Thyroid gland (tissue), 4 donors: ENCODE measurements at places on chromosomes 1 and 21. TPM values are rescaled to one million over a fixed set of nuclear protein-coding genes. Genes with fewer than 3 reads are reported as not detected.

- no peak overlapping the region for H3K4me3 ChIP-seq
- no peak for DNase-seq
- no peak overlapping the region for H3K27ac ChIP-seq
- H3K4me1 ChIP-seq, result peaks cover 13% of the 10 kb centered on the region
- no peaks in the 10 kb centered on the region for H3K27me3 ChIP-seq
Measured at GRCh38 chr1:40780678-40781607, 2.6 kb upstream of the KCNQ4 start.

DNA sequence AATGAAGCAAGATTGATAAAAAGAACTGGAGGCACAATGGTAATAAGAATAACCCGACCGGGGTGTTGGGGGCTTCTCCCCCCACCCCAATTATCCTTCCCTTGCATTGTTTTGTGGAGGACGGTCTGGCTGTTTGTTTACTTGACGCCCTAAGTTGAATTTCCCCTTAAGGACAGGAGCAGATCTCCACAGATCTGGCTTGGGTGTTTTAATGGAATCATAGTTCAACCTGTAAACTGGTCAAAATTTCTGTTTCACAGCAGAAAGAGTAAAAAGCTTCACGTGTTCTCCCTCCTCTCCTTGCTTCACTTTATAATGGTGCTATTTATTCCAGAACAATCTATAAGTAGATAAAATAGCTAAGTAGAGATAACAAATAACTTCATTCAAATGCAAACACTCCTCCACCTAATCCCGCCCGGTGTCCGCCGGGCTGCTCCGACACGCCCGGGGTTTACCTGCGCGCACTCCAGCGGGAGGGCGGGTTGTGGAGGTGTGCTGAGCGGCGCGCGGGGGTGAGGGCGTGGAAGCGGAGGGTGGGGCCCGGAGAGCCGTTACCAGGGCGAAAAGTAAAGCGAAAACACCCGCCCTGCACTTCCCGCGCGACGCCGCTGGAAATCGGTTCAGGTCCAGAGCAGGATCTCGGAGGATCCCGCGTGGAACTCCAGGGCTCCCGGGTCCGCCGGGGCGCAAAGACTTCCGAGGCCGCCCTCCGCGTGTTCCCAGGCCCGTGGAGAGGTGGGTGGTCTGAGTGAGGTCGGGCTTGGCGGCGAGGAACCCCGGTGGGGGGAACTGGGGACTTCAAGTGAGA lies 2.0 kb upstream of the ATF3 start:
- peak; percentile 81 for DNase-seq
- H3K27ac ChIP-seq, result no peak overlapping the region
- H3K4me1 ChIP-seq, result peaks cover 37% of the 10 kb centered on the region
- H3K4me3 ChIP-seq, result peak overlapping the region; percentile 61

The HES2 gene
- not detected for total RNA-seq

DNA sequence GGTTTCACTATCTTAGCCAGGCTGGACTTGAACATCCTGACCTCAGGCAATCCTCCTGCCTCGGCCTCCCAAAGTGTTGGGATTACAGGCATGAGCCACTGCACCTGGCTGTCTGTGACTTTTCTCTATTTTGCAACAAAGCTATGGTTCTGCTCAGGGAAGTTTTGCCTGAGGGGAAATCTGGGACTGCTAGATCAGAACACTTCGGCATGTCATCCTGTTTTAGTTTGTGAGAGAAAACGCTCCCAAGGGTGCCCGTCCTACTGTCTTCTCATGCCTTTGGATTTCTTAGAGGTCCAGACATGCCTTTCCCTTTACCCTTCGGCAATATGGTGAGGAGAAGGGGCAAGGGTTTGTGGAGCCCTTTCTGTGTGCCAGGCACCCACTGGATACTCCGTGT lies 5.6 kb upstream of the CORT start:
- H3K27me3 ChIP-seq, result no peaks in the 10 kb centered on the region
- no peak overlapping the region for H3K4me3 ChIP-seq
- no peaks in the 10 kb centered on the region for H3K4me1 ChIP-seq
- H3K27ac ChIP-seq, result no peak overlapping the region

- no peak overlapping the region for H3K27ac ChIP-seq
- DNase-seq, result no peak
- H3K4me1 ChIP-seq, result no peaks in the 10 kb centered on the region
- no peak overlapping the region for H3K4me3 ChIP-seq
Measured at GRCh38 chr1:99218999-99219398, 45.3 kb upstream of the PLPPR4 start.

The ALPL gene
- 4.3 TPM for total RNA-seq

The TBX19 gene
- total RNA-seq, result 2.4 TPM

The OR2T11 gene
- total RNA-seq, result not detected

DNA sequence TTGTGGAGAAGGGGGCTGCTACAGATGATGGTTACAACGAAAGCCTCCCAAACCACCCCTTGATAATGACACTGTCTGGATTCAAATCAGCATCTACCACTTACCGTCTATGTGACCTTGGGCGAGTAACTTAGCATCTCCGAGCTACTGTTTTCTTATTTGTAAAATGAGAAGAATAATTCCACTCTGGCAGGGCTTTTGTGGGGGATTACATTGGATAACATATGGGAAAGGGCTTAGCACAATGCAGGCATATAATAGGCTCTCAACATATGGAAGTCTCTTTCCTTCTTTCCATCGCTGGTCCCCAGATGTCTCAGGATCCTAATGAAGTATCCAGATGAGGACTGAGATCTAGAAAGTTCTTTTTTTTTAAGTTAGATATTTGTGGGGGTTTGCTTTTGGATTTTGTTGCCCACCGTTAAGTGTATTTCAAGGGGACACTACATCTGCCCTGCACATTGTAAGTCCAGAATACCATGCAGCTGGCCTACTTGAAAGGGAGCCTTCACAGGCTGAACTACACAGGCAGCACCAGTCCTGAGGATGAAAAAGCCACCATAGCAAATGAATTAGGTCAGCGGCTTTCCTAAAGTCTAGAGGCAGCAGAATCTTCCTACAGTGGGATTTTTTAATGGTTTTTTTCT lies 172.2 kb upstream of the IRF2BP2 start:
- DNase-seq, result no peak
- H3K27me3 ChIP-seq, result no peaks in the 10 kb centered on the region
- no peak overlapping the region for H3K4me3 ChIP-seq
- no peak overlapping the region for H3K27ac ChIP-seq
- no peaks in the 10 kb centered on the region for H3K4me1 ChIP-seq

DNA sequence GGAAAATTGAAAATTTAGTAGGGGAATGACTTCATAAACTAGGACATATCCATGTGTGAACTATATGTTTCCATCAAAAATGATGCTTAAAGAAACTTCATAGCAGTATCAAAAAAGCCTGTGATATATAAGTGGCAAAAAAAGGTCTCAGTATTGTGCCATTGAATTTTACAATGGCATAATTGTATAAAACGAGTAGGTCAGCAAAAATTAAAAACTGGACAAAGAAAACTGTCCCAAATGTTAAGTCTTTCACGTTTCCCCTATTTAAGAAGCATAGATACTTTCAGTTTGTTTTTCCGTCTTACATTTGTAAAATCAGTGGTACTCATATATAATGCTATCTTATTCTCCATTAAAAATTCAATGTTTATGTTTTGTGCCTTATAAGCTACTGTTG lies 43.2 kb downstream of the LRRC8B start:
- H3K36me3 ChIP-seq, result no peaks in the 10 kb centered on the region
- no peak for DNase-seq
- H3K27ac ChIP-seq, result no peak overlapping the region
- no peak overlapping the region for H3K4me3 ChIP-seq

DNA sequence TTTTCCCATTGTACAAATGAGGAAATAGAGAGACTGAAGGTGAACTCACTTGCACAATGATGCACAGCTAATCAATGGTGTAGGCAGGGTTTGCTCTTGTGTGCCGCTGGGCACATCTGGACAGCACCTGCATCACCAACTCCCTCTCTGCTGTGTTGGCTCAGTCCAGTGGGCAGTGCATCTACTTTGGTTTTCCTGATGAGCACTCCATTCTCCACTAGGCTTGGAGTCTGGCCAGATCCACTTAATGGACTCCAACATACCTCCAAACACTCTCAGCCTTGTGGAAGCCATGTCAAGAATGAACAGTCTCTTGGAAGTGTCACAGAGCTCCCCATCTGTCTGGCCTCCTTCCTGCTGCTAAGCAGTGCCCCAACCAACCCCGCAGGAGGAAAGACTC lies 152.2 kb downstream of the HIVEP3 start:
- no peak overlapping the region for H3K4me3 ChIP-seq
- H3K27ac ChIP-seq, result no peak overlapping the region
- no peaks in the 10 kb centered on the region for H3K36me3 ChIP-seq
- peak; percentile 58 for DNase-seq
- H3K4me1 ChIP-seq, result peaks cover 25% of the 10 kb centered on the region

The FCRL1 gene
- total RNA-seq, result not detected

The EXTL1 gene
- total RNA-seq, result not detected

The IL22RA1 gene
- not detected for total RNA-seq

DNA sequence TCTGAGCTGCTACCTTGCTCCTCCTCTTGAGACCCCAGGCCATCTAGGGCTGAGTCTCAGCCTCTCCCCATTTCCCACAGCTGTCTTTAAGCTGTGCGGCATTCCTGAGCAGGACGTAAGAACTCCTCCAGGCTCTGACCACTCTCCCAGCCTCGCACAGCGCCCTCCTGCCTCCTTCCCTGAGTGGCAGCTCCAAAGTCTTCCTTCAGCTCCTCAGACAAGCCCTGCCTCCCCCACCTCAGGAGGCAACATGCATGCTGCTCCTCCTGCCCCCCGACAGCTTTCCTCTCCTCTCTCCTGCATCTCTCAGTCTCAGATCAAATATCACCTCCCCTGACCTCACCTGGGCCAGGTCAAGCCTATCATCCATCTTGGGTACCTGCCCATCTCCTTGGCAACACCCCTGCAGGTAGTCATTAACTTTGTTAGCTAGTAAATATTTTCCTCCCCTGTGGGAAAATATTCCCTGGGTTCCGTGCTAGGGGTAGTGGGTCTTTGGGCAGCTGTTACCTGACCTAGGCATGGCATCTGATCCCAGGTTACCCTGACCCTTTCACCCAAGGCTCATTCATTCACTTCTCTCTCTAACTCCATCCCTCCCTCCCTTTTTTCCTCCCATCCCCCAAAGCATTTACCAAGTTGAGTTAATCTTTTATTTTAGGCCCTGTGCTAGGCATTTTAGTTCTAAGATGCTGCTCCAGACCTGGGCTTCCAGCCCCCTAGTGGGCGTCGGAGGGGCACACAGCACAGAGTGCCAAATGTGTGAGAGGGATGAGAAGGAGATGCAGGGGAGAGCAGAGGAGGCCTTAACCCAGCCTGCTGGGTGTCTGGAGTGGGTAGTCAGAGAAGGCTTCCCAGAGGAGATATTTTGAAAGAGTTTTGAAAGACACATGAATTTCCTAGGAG lies 419.9 kb downstream of the PTPRU start:
- H3K4me1 ChIP-seq, result no peaks in the 10 kb centered on the region
- no peak overlapping the region for H3K4me3 ChIP-seq
- no peak for DNase-seq
- H3K27ac ChIP-seq, result no peak overlapping the region
- no peaks in the 10 kb centered on the region for H3K27me3 ChIP-seq

DNA sequence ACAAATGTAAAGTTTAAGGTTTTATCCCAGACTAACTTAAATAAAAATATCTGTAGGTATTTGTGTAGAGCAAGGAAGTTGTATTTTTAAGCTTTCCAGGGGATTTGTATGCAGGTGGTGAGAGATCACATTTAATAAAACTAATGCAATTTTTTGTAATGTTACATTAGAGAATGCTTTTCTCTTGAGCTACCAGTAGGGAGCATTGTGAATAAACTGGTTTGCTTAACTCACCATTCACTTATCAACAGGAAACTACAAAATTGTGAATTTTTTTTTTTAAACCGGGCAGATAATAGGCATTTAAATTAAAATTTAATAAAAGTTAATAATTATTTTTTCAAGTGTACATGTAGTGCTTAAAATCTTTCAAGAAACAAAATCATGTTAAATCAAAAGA lies 78.6 kb downstream of the IVNS1ABP start:
- H3K4me1 ChIP-seq, result no peaks in the 10 kb centered on the region
- H3K27ac ChIP-seq, result no peak overlapping the region
- DNase-seq, result no peak
- no peaks in the 10 kb centered on the region for H3K27me3 ChIP-seq
- H3K4me3 ChIP-seq, result no peak overlapping the region
- no peaks in the 10 kb centered on the region for H3K36me3 ChIP-seq

The OR6Y1 gene
- total RNA-seq, result not detected

DNA sequence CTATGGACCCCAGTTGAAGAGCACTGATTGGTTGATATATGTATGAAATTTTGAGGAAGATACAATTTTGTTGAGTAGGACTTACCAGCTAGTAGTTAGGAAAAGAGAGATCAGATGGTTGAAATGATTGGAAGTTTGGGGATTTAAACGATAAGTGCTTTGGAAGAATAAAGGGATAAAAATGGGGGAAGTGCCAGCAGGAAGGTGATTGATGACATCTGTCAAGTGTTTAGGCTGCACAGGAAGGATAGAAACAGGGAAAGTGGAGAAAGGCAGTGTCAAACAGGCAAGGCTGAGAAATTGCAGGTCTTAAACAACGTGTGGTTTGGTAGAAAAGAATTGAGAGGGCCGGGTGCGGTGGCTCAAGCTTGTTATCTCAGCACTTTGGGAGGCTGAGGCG lies 22.3 kb downstream of the PDC start:
- no peaks in the 10 kb centered on the region for H3K27me3 ChIP-seq
- no peak overlapping the region for H3K27ac ChIP-seq
- H3K36me3 ChIP-seq, result no peaks in the 10 kb centered on the region
- no peak overlapping the region for H3K4me3 ChIP-seq
- no peak for DNase-seq

DNA sequence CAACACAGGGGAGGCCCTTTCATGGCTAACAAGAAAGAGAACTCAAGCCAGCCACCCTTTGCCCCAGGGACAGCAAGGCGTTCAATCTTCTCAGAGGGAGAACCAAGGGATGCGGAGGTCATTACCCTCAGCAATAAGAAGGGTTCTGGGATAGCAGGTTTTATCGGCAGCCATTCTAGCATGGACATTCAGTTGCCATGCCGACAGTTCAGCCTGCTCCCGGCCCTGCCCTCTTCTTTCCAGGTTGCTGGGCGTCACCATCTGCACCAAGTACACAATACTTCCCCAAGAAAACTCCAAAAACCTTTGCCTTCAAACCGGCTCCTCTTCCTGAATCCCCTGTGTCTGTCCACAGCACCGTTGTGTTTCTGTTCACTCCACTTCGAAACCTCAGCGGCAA lies 47.1 kb downstream of the SYT2 start:
- no peak overlapping the region for H3K4me3 ChIP-seq
- H3K4me1 ChIP-seq, result no peaks in the 10 kb centered on the region
- H3K27me3 ChIP-seq, result no peaks in the 10 kb centered on the region
- no peaks in the 10 kb centered on the region for H3K36me3 ChIP-seq
- H3K27ac ChIP-seq, result no peak overlapping the region
